ENCODE measurements at places on chromosomes 16 and 17. TPM values are rescaled to one million over a fixed set of nuclear protein-coding genes. Genes with fewer than 3 reads are reported as not detected.

Gene CA5A
- not detected for total RNA-seq

Gene HS3ST6
- not detected for total RNA-seq

Gene TMEM88
- 3.2 TPM for total RNA-seq

Gene SLC52A1
- total RNA-seq, result 0.11 TPM

Gene PIPOX
- 2.0 TPM for total RNA-seq

Gene ABCC6
- 0.24 TPM for total RNA-seq

Gene CD79B
- total RNA-seq, result 29.3 TPM

Gene MYH8
- total RNA-seq, result not detected

Gene CSH1
- total RNA-seq, result 8.2 TPM

Gene CACNG5
- not detected for total RNA-seq

Gene ITGB3
- not detected for total RNA-seq

Gene DLX4
- 0.61 TPM for total RNA-seq

Gene MLKL
- total RNA-seq, result 35.6 TPM

Gene SLC6A2
- total RNA-seq, result not detected

Gene MAF
- total RNA-seq, result 375 TPM

Gene SLC13A2
- not detected for total RNA-seq

Measured in activated T-helper 17 cell treated with anti-CD3 and anti-CD28 coated beads, Interleukin-2, amount 50 U/mL, for 72 hours (primary cell).